Large intestine (tissue), 12 donors: ENCODE measurements at places on chromosomes 12 and 14. TPM values are rescaled to one million over a fixed set of nuclear protein-coding genes. Genes with fewer than 3 reads are reported as not detected.

DNA sequence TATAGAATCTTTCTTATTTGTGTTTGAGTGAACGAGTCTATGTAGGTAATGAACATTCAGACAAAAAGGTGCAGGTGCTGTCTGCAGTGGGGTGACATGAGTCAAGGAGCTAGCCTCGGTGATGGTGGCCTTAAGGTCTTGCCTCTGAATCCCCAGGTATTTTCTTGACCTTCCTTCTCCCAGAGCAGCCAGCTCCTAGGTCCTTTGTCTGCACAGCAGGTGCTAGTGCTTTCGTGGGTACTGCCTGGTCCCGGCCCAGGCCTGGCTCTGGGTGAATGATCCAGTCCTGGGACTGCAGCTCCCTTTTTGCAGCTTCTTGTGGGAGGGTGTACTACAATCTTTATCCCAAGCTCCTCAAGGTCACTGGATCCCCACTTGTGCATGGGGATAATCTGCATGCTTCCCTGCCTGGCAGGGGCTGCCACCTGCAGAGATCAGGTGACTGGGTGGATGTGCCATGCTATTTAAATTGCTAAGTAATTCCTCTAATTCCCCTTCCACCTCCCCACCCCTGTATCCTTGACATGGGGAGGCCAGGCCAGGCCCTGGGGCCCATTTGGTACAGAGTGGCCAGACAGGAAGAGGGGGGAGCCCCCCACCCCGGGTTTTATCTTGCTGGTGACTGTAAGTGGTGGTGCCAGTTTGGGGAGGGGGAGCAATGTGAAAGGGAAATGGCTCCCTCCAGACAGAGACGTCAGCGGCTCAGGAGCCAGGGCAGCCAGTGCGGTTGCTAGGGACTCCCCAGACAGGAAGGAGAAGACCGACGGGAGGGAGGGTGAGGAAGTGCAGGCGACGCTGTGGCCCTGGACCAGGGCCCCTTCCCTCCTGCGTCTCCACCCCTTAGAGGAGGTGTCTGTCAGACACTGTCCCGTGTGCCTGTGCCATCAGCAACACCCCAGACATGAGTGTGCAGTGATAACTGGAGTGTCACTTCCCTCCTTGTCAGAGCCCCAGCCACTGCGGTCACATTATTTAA is 6.7 kb downstream of the VASH1 start:
- peaks cover 2% of the 10 kb centered on the region for H3K36me3 ChIP-seq
- H3K4me1 ChIP-seq: peaks cover 8% of the 10 kb centered on the region
- no peak overlapping the region for H3K4me3 ChIP-seq
- DNase-seq: peak; percentile 60
- no peak overlapping the region for H3K27ac ChIP-seq
- H3K27me3 ChIP-seq: peaks cover 19% of the 10 kb centered on the region

DNA sequence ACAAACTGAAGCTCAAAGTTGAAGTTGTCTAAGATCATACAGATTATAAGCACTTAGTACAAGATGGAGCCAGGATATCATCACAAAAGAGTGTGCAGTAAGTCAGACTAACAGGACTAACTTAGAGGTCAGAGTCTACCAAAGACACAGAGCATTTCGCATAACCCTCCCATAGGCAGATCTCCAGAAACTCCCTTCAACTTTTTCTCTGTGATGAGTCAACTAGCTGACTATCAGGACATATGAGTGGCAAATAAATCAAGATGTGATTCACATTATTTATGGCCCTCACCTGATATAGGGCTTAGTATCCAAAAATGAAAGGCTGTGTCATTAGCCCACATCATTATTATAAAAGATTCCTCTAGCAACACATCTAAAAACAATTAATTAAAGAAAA is 484.6 kb downstream of the GALC start:
- H3K27ac ChIP-seq: no peak overlapping the region
- H3K4me1 ChIP-seq: no peaks in the 10 kb centered on the region
- H3K4me3 ChIP-seq: no peak overlapping the region
- no peak for DNase-seq

DNA sequence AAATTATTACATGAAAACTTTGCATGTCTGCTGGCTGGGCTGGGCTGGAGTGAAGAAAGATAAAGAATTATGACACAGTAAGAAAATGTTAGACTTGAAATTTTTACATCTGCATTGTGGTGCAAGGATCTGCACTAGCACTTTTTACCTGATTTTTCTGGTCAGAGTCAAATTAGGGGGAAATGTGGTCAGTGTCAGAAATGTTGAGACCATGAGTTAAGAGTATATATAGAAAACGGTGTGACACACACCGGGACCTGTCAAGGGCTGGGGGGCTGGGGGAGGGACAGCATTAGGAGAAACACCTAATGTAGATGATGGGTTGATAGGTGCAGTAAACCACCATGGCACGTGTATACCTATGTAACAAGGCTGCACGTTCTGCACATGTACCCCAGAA is 90.3 kb downstream of the IGF1 start:
- no peaks in the 10 kb centered on the region for H3K27me3 ChIP-seq
- H3K4me3 ChIP-seq: no peak overlapping the region
- no peaks in the 10 kb centered on the region for H3K4me1 ChIP-seq
- no peak for DNase-seq
- H3K27ac ChIP-seq: no peak overlapping the region
- no peaks in the 10 kb centered on the region for H3K36me3 ChIP-seq

DNA sequence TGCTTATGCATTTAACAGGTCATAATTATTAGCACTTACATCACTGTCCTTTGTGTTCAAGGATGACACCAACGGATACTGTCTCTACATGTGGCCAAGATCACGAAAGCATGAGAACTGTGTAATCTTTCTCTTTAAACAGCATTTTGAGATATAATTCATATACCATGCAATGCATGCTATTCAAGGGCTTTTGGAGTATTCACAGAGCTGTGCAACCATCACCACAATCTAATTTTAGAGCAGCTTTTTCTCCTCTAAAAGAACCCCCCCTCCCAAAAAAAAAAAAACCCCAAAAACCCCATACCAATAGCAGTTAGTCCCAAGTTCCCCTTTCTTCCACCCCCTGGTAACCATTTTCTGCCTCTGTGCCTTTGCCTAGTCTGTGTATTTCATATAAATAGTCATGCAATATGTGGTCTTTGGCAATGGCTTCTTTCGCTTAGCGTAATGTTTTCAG is 60.6 kb downstream of the SPRING1 start:
- H3K36me3 ChIP-seq: no peaks in the 10 kb centered on the region
- no peaks in the 10 kb centered on the region for H3K4me1 ChIP-seq
- no peak overlapping the region for H3K4me3 ChIP-seq
- no peaks in the 10 kb centered on the region for H3K27me3 ChIP-seq
- no peak overlapping the region for H3K27ac ChIP-seq

DNA sequence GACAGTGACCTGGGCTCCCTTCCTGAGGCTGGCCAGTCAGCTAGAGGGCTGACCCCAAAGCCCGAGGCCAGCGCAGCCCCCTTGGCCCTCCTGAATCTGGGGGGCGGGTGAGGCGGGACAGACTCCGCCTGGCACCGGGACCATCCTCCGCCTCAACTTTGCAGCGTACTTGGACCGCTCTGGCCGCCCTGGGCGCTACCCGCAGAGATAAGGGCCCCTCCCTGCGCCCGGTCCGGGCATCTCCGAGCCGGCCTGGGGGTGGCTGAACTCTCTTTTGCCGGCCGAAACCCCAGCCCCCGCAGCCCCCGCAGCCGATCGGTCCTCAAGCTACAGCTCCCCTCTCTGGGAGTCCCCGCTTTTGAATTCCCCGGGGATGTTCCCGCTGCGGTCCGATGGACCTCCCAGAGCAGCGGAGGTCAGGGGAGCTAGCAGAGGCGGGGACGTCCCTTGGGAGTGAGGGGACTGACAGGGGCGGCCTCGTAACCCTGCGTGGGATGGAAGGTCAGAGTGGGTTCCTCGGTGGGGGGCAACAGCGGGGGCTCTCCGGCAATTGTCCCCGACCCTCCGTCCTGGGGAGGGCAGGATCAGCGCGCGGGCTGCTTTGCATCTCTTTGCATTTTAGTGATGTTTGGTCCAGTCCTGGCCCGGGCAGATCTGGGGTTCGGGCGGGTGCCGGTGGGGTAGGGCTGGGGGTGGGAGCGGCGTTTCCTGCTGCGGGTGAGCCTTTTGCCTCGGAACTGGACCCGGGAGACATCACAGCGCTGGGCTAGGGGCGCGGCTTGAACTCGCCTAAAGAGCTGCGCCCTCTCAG is at the start of gene CRIP1:
TSS of gene CRIP1 (plus strand) at position 724 of the 811 bp plus-strand sequence. CDS start 374 bp downstream, outside the sequence.
- peaks cover 31% of the 10 kb centered on the region for H3K27me3 ChIP-seq
- DNase-seq: no peak
- no peaks in the 10 kb centered on the region for H3K36me3 ChIP-seq
- H3K4me1 ChIP-seq: peaks cover 71% of the 10 kb centered on the region
- peak within 1 kb of the TSS; percentile 58 for H3K27ac ChIP-seq

- DNase-seq: no peak
- H3K27ac ChIP-seq: no peak overlapping the region
- H3K27me3 ChIP-seq: no peaks in the 10 kb centered on the region
- no peaks in the 10 kb centered on the region for H3K4me1 ChIP-seq
Measured at GRCh38 chr14:32594766-32595165, 265.7 kb downstream of the AKAP6 start.

GRCh38 chr12:25151476-25151875 is 43.5 kb downstream of the DNAI7 start:
- H3K4me3 ChIP-seq: no peak overlapping the region
- no peaks in the 10 kb centered on the region for H3K4me1 ChIP-seq
- no peaks in the 10 kb centered on the region for H3K36me3 ChIP-seq
- no peak overlapping the region for H3K27ac ChIP-seq

DNA sequence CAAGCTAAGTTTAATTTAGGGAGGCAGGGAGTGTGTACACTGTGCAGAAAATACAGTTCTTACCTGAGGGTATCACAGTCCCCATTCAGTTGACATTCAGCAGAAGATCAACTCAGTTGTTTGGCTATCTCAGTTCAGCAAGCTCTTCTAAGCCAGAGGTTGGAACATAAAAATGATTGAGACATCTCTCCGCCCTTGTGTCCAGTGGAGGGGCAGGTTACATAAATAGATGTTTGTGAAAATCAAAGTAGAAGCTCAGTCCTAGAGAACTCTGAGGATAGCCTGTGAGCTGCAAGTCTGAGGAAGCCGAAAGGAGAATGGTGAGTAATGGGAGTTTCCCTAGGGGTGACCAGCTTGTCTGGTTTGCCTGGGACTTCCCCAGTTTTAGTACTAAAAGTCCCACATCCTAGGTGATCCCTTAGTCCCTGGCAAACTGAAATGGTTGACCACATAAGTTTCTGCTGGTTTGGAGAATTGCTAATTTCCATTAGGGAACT is 251.4 kb upstream of the ATP2B1 start:
- H3K27ac ChIP-seq: peak overlapping the region; percentile 76
- H3K4me3 ChIP-seq: no peak overlapping the region
- H3K36me3 ChIP-seq: no peaks in the 10 kb centered on the region
- H3K4me1 ChIP-seq: peaks cover 33% of the 10 kb centered on the region
- no peaks in the 10 kb centered on the region for H3K27me3 ChIP-seq

DNA sequence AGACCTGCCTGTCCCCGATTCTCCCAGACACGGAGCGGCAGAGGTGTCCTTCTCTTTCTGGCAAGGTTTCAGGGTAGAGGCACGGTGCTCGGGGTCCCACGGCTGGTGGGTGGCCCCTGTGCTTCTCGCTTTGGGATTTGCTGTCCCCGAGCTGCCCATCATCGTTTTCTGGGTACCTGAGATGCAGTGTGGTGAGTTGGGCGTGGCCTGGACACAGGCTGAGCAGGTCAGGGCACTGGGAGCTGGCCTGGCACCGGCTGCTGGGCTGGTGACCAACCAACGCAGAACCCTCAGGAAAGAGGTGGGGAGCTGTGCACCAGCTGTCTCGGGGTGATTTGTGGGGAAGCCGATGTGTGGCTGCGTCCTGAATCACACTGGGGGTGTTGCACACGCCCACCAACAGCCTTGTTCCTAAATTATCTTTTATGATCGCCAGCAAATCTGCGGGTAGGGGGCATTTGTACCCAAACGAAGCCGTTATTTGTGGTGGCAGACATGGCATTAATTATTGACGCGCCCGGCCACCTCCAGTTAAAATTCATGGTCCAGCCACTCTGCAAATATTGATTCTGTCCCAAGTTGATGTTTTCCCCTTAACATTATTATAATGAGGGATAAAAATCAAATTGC is 61.0 kb downstream of the KIF26A start:
- DNase-seq: no peak
- peaks cover 12% of the 10 kb centered on the region for H3K27me3 ChIP-seq
- H3K4me3 ChIP-seq: no peak overlapping the region
- peaks cover 3% of the 10 kb centered on the region for H3K4me1 ChIP-seq
- no peak overlapping the region for H3K27ac ChIP-seq

GRCh38 chr14:56452940-56453339 is 126.7 kb upstream of the TMEM260 start:
- no peak overlapping the region for H3K27ac ChIP-seq
- no peaks in the 10 kb centered on the region for H3K27me3 ChIP-seq
- no peaks in the 10 kb centered on the region for H3K4me1 ChIP-seq

- no peaks in the 10 kb centered on the region for H3K27me3 ChIP-seq
- no peak overlapping the region for H3K4me3 ChIP-seq
- H3K4me1 ChIP-seq: no peaks in the 10 kb centered on the region
- no peak overlapping the region for H3K27ac ChIP-seq
Measured at GRCh38 chr12:59548930-59549329, 46.9 kb upstream of the SLC16A7 start.

- no peak overlapping the region for H3K4me3 ChIP-seq
- no peaks in the 10 kb centered on the region for H3K36me3 ChIP-seq
- no peaks in the 10 kb centered on the region for H3K4me1 ChIP-seq
- H3K27ac ChIP-seq: no peak overlapping the region
- no peaks in the 10 kb centered on the region for H3K27me3 ChIP-seq
Measured at GRCh38 chr12:104604070-104604994, 147.6 kb downstream of the CHST11 start.

DNA sequence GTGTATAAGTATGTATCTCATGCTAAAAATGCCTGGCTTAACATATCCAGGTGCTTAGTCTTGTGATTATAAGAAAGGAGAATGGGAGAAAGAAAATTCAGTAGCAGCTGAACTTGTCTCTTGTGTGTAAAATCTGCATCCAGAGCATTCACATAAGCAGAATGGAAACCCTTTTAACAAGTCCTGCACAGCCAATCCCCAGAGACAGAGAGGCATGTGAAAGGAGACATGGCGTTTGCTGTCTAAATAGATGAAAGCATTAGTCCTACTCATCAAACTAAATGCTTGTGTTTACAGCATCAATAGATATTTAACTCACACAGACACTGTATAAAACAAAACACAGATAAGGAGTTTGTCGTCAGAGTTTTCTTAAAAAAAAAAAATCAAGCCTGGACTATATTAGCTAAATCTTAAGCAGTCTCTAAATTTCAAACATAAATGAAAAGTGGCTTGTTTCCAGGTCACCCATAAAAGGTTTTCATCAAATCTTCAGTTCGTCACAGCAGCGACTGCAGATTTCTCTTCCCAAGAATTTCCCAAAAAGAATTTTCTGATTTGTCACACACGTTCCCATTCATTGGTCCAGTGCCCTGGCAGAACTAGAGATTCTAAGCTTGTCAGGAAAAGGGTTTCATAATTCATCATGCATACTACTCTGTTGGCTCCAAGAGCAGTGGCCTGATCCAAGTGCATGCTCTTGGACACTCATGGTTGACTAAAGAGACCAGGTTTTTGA is 249.2 kb downstream of the BTG1 start:
- peaks cover 15% of the 10 kb centered on the region for H3K4me1 ChIP-seq
- H3K27ac ChIP-seq: no peak overlapping the region
- no peaks in the 10 kb centered on the region for H3K36me3 ChIP-seq

GRCh38 chr14:20631880-20632389 is 9.6 kb downstream of the OR6S1 start:
- no peak for DNase-seq
- no peak overlapping the region for H3K27ac ChIP-seq
- H3K36me3 ChIP-seq: no peaks in the 10 kb centered on the region
- peaks cover 7% of the 10 kb centered on the region for H3K4me1 ChIP-seq

Gene LHX5
- not detected for polyA plus RNA-seq

Gene ESPL1
- 31.2 TPM for polyA plus RNA-seq

Gene ERP27
- 33.3 TPM for polyA plus RNA-seq

Gene PROX2
- 1.5 TPM for polyA plus RNA-seq

Gene MIP
- 0.24 TPM for polyA plus RNA-seq

Gene CERS5
- 32.5 TPM for polyA plus RNA-seq

Gene OSBPL8
- polyA plus RNA-seq: 24.9 TPM

Gene GPRC5D
- polyA plus RNA-seq: 2.4 TPM
